Amniotic stem cell (primary cell): ENCODE measurements at places on chromosomes 4 and X.

DNA sequence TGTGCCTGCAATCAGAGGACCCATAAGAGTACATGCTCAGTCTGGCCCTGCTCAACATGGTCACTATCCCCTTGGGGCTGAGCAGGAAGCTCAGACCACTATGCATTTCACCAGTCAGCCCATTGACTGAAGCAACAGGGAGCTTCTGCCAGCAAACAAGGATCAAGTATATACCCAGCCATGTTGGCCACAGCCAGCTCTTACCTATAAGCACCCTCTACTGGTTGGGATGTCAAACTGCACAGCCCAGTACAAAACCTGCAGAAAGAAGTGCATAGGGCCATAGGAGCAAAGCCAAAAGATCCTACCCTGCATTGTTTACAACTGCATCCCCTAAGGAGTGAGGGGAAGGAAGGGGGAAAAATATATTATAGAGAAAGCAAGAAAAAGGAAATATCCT is 214.4 kb upstream of the CPEB2 start:
- no peak for DNase-seq

DNA sequence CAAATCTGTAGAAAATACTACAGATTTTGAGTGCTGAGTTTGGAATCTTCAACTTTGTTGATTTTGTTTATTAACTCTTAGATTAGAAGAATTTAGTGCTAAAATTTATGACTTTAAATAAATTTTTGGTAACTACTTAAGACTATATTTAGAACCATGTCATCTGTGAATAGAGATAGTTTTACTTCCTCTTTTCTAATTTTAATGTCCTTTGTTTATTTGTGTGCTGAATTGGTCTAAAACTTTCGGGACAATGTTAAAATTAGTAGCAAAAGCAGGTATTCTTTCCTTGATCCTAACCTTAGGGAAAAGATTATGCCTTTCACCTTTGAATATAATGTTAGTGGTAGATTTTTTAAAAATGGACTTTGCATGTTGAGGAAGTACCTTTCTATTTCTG is 119.7 kb upstream of the CXorf51A start:
- no peak for DNase-seq

DNA sequence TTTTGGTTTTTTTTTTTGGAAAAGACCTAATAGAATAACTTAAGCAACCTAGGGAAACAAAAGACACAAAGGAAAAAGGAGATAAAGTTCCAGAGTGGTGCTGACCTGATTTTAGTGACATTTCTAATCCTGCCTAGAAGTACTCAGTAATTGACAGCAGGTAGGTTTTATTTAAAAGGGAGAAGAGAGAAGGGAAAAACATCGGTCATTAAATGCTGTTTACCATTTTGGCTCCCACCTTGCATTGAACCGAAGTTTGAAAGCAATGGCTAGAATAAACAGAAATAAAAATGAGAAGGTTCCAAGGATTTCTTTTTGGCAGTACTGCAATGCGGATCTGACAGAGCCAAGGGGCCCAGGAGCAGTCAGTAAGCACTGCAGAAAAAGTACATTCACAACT is 115.8 kb upstream of the MAOA start:
- no peak for DNase-seq

DNA sequence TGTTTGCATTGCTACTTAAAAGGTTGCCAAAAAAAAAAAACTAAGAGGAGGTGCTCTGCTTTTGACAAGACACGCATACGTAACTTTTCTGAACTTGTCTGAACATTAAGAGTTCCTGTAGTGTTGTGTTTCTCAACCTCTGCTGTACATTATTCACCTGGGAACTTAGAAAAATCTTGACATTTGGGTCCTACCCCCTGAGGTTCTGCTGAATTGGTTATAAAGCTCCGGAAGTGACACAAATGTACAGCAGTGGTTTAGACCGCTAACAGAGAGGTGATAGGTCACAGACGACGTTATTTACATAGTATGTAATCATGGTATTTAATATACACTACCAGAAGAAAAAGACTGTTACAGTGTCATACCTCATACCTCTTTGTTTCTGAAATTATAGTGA is 61.1 kb downstream of the CPEB2 start:
- DNase-seq: no peak

GRCh38 chrX:25158635-25159034 is 142.9 kb upstream of the ARX start:
- no peak for DNase-seq
